ENCODE measurements at places on chromosomes 3 and 15.
A peak's percentile ranks its signal among the peaks of the same experiment; 100 is the strongest.

DNA sequence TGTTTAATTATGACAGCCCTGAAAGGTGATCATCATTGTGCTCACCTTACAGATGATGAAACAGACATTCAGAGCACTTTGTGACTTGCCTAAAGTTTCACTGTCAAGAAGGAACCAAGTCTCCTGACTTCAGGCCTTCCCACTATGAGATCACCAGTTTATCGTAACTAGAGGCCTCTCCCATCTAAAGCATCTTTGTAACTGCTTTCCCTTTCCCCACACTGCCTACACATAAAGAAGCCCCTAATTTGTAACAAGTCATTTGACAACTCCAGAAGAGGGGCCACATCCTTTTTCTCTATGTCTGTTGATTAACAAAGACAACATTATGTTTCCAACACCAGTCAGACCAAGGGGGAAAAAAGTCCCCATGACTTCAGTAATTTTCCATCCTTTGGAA lies 1.1 kb downstream of the KLHL6 start:
- peaks cover 59% of the 10 kb centered on the region for H3K4me1 ChIP-seq
- DNase-seq: no peak
- H3K4me3 ChIP-seq: peak overlapping the region; percentile 100
- H3K36me3 ChIP-seq: peaks cover 38% of the 10 kb centered on the region

- no peak for DNase-seq
- no peaks in the 10 kb centered on the region for H3K4me1 ChIP-seq
- no peaks in the 10 kb centered on the region for H3K36me3 ChIP-seq
Observed at GRCh38 chr3:117790235-117790987, 1080.8 kb downstream of the TUSC7 start.

GRCh38 chr3:71031914-71032521 lies 551.5 kb downstream of the FOXP1 start:
- H3K36me3 ChIP-seq: peaks cover 54% of the 10 kb centered on the region
- DNase-seq: no peak
- no peak overlapping the region for H3K4me3 ChIP-seq
- no peaks in the 10 kb centered on the region for H3K27me3 ChIP-seq
- peaks cover 40% of the 10 kb centered on the region for H3K4me1 ChIP-seq
- H3K27ac ChIP-seq: no peak overlapping the region

DNA sequence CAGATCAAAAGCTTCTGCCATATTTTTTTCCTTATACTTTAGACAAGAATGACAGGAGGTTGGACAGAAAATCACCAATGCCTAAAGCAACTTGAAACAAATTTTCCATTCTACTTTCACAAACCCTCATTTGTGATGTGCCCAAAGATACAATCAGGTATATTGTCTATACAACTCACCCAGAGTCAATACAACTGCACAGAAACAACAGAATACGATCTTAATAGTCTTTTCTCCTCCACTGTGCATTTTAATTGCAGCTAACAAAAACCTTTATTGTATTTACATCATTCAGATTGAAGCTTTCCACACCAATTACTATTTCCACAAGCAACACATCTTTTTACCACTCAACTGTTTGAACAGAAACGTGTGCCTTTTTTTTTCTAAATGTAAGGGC lies 80.4 kb downstream of the PLOD2 start:
- H3K4me3 ChIP-seq: no peak overlapping the region
- no peaks in the 10 kb centered on the region for H3K27me3 ChIP-seq
- no peaks in the 10 kb centered on the region for H3K36me3 ChIP-seq
- no peak overlapping the region for H3K27ac ChIP-seq
- no peaks in the 10 kb centered on the region for H3K4me1 ChIP-seq

GRCh38 chr3:167406876-167407492 lies 26.9 kb upstream of the ZBBX start:
- no peaks in the 10 kb centered on the region for H3K4me1 ChIP-seq
- no peaks in the 10 kb centered on the region for H3K27me3 ChIP-seq
- H3K4me3 ChIP-seq: no peak overlapping the region
- no peak overlapping the region for H3K27ac ChIP-seq

DNA sequence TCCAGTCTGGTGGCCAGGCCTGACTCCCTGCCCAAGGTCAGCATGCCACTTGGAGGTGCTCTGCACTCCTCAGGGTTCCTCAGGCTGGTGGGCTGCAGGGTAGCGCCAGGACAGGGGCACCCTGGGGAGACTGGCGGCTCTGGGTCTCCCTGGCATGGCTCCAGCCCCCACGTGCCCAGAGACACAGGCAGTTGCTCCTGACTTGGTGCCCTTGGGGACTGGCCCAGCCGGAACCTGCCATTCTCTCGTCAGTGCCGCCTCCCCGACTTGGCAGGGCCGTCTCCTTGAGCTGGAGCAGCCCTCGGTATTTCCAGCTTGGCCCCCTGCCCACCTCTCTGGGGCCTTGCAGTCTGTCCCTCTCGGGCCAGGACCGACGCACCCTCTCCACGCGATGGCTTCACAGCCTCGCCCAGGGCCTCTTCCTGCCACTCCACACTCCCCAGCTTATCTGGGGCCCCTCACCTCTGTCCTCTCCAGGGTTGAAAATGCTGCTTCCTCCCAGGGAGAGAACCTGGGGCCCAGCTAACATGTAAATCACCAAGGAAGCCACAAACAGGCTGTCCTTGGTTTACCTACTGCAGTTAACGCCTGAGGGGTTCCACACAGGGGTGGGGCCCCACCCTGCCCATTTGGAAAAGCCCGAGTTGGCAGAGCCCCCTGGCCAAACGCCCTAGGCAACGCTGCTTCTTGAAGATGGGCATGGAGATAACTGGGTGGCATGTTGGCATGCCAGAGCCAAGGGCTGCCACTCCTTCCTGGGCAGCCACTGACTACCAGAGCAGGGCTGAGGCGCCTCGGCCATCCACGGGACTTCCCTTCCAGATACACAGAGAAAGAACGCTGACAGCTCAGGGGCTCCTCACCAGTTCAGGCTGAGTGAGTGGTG lies 61.4 kb downstream of the SMAD6 start:
- peaks cover 4% of the 10 kb centered on the region for H3K4me1 ChIP-seq
- DNase-seq: no peak
- no peak overlapping the region for H3K4me3 ChIP-seq

DNA sequence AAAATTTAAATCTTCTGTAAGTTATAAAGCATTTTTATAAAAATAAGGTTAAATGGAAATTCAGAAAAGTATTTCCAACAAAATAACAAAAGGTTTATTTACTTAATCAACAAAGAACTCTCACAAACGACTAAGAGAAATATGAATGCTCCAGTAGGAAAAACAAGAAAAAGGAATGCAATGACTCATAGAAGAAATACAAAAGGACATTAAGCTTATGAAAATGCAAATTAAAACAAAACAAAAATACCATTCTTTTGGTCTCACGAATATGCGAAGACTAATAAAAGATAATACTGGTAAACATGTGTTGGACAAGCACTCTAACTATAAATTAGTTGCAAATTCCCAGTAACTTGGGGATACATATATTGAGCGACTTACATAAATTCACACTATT lies 17.5 kb upstream of the TBC1D5 start:
- no peak for DNase-seq
- no peak overlapping the region for H3K4me3 ChIP-seq
- H3K27ac ChIP-seq: no peak overlapping the region
- peaks cover 12% of the 10 kb centered on the region for H3K4me1 ChIP-seq
- peaks cover 12% of the 10 kb centered on the region for H3K27me3 ChIP-seq

- H3K4me3 ChIP-seq: no peak overlapping the region
- no peak for DNase-seq
- H3K4me1 ChIP-seq: no peaks in the 10 kb centered on the region
- H3K36me3 ChIP-seq: no peaks in the 10 kb centered on the region
- no peak overlapping the region for H3K27ac ChIP-seq
Observed at GRCh38 chr15:58391088-58391487, 40.7 kb upstream of the LIPC start.

DNA sequence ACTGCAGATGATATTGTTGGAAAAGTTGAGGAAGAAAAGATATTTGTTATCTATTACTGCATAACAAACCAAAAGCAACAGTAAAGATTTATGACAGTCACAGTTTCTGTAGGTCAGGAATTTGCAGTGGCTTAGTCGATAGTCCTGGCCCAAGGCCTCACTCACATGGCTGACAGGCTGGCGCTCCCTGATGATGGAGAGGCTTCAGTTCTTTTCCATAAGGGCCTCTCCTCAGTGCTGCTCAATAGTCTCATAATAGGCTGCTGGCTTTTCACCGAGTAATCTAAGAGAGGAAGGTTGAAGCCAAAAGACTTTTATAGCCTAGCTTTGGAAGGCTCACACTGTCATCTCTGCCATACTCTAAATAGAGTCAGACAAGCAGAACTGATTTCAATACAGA lies 17.7 kb downstream of the IREB2 start:
- peaks cover 47% of the 10 kb centered on the region for H3K4me1 ChIP-seq
- peaks cover 15% of the 10 kb centered on the region for H3K36me3 ChIP-seq
- no peaks in the 10 kb centered on the region for H3K27me3 ChIP-seq
- no peak overlapping the region for H3K4me3 ChIP-seq
- H3K27ac ChIP-seq: no peak overlapping the region

GRCh38 chr15:89628806-89629715 lies 26.2 kb downstream of the KIF7 start:
- DNase-seq: no peak
- H3K4me3 ChIP-seq: no peak overlapping the region
- H3K4me1 ChIP-seq: no peaks in the 10 kb centered on the region
- peaks cover 54% of the 10 kb centered on the region for H3K36me3 ChIP-seq
- no peak overlapping the region for H3K27ac ChIP-seq

DNA sequence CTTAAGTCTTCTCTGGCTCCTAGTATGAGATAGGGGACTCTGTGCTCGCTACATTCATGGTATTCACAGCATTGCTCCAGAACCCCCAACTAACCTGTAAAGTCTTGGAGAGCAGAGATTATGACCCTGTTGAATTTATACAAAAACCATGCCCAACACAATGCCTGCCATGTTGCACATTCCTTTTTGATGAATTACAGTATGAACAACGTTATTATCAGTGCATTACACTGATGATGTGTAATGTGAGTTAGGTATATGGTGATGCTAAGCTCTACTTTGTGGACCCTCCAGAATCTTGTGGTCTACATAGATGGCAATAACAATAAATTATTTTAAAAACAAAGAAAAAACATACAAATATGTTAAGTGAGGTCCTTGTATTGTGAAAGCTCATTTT lies 64.3 kb downstream of the EOMES start:
- peaks cover 6% of the 10 kb centered on the region for H3K36me3 ChIP-seq
- DNase-seq: no peak
- H3K27me3 ChIP-seq: no peaks in the 10 kb centered on the region

DNA sequence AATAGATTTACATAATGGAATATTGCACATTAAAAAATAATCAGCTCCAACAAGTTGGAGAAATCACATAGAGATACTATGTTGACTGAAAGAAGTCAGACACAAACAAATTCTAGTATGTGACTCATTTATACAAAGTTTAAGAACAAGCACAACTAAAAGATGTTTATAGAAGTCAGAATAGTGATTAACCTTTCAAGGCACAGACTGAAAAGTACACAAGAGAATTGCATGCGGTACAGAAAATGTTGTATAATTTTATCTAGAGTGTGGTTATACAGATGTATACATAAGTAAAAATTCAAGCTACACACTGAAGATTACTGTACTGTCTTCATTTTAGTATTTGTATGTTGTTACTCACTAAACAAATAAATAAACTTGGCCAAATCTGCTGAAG lies 19.3 kb upstream of the ATOSA start:
- H3K27me3 ChIP-seq: peaks cover 10% of the 10 kb centered on the region
- H3K36me3 ChIP-seq: no peaks in the 10 kb centered on the region
- no peaks in the 10 kb centered on the region for H3K4me1 ChIP-seq
- H3K4me3 ChIP-seq: no peak overlapping the region
- no peak overlapping the region for H3K27ac ChIP-seq

- no peak overlapping the region for H3K4me3 ChIP-seq
- no peaks in the 10 kb centered on the region for H3K36me3 ChIP-seq
- peaks cover 25% of the 10 kb centered on the region for H3K4me1 ChIP-seq
- H3K27ac ChIP-seq: no peak overlapping the region
Observed at GRCh38 chr3:58608648-58609047, 31.5 kb upstream of the FAM107A start.

- no peaks in the 10 kb centered on the region for H3K36me3 ChIP-seq
- DNase-seq: no peak
- H3K27ac ChIP-seq: no peak overlapping the region
- no peaks in the 10 kb centered on the region for H3K4me1 ChIP-seq
- no peak overlapping the region for H3K4me3 ChIP-seq
- H3K27me3 ChIP-seq: no peaks in the 10 kb centered on the region
Observed at GRCh38 chr3:123295901-123296250, 94.1 kb downstream of the SEC22A start.

GRCh38 chr3:134075568-134075825 lies 45.8 kb upstream of the SLCO2A1 start:
- H3K4me1 ChIP-seq: no peaks in the 10 kb centered on the region
- H3K4me3 ChIP-seq: no peak overlapping the region
- no peaks in the 10 kb centered on the region for H3K36me3 ChIP-seq
- H3K27me3 ChIP-seq: peaks cover 2% of the 10 kb centered on the region

DNA sequence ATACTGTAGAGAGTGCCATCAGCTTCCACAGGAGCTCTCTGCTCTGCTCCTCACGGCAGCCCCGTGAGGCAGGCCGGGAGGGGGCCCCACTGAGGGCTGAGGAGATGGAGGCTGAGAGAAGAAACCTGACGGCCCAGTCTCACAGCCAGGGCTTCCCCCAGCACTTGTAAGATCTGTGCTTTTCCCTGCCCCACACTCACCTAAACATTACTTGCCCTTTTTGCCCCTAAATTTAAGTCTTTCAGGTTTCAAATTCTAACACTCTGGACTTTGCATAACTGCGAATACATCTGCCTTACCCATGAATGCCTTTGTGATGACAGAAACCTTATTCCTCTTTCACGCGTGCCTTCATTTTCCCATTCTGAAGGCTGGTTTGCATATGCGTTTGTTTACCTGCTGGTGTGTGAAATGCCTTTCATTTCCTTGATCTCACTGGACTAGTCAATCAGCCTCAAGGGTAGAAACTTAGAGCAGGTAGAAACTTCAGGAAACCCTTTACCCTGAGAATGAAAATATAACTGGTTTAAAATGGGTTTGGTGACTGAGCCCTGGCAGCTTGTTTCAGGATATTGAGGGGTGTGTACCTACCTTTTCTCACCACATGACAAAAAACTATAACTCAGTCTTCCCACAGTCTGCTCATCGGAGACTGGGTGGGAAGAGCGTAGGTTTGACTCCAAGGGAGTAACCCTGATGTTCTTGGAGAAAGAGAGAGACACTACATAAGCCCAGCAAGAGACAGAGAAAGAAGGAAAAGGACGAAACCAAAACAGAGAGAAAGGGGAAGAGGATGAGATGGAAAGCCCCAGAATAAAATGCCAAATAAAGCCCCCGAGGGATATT lies 20.1 kb downstream of the SLC12A8 start:
- peaks cover 37% of the 10 kb centered on the region for H3K27me3 ChIP-seq
- H3K4me3 ChIP-seq: no peak overlapping the region
- H3K36me3 ChIP-seq: no peaks in the 10 kb centered on the region
- H3K27ac ChIP-seq: no peak overlapping the region

DNA sequence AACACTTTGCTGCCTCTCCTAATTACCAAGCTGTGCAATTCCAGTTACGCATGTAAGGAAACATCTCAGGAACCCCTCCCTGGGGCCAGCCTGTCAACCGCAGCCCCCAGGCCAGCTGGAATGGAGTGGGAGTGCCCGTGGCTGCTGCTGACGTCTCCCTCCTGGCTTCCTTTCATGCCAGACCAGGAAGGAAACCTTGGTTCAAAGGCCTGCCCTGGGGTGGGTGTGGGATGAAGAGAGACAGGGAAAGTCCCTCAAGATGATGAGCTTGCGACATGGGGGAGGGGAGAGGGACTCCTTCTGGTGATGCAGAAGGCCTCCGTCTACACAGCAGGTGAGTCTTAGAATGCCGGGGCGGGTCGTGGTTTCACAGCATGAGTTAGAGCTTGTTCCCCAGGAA lies 11.4 kb upstream of the CYP11A1 start:
- no peaks in the 10 kb centered on the region for H3K27me3 ChIP-seq
- H3K4me3 ChIP-seq: no peak overlapping the region
- H3K36me3 ChIP-seq: no peaks in the 10 kb centered on the region
- H3K4me1 ChIP-seq: peaks cover 43% of the 10 kb centered on the region
- no peak for DNase-seq

- H3K36me3 ChIP-seq: no peaks in the 10 kb centered on the region
- DNase-seq: no peak
- H3K4me3 ChIP-seq: no peak overlapping the region
Observed at GRCh38 chr3:152902141-152902669, 67.3 kb downstream of the P2RY1 start.
